ENCODE measurements at places on chromosomes 1 and 21.

- DNase-seq, result peak; percentile 62
These were observed 59.6 kb upstream of the ADAMTS5 start for GRCh38 chr21:27026501-27026900.

DNA sequence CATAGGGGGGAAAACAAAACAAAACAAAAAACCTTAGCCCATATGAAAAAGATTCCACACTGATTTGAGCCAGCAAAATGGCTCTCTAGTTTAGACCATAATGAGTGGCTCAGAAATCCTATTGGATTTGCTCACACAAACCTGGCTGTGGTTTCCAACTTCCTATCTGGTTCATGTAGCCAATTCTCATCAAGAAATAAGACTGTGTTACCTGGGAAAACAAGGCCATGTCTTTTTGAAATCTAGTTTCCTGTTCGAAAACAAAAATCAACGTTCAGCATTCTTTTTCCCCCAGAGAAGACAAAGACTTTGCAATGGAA is 69.2 kb downstream of the TBX15 start:
- DNase-seq, result no peak

- peak; percentile 88 for DNase-seq
These were observed at the start of gene TLCD4 for GRCh38 chr1:95117207-95118066. TLCD4 (plus strand) TSS chr1:95117355; CDS start chr1:95143902, 26,547 bp downstream.

DNA sequence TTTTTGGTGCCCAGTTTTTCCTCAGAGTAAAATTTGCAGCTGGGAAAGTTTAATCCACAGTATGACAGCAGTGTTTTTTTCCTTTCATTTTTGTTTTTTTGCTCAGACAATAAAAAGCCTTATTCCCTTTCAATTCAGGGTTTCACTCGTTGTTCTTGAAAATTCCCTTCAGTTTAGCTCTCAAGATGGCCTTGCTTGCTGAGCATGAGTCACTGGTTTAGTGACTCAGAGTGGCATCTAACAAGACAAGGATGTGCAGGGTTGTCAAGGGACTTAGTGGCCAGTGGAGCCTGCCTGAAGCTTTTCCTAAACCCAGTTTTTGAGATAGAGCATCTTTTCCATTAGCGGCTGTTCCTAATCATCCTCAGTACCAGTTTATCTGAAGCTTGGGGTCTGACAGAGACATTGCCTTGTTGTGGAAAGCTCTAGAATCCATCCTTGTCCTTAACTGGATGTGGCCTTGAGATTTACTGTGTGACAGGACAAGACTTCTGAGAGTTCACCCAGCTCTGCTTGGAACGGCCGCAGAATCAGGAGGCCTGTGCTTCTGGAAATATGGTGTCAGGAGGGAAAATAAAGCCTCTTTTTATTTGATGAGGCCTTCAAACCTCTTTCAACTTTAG is 48.4 kb upstream of the DNAJC6 start:
- no peak for DNase-seq
